ENCODE measurements at places on chromosomes 2 and 18.

GRCh38 chr2:19292007-19292406, 66.4 kb downstream of the OSR1 start:
- DNase-seq = no peak

DNA sequence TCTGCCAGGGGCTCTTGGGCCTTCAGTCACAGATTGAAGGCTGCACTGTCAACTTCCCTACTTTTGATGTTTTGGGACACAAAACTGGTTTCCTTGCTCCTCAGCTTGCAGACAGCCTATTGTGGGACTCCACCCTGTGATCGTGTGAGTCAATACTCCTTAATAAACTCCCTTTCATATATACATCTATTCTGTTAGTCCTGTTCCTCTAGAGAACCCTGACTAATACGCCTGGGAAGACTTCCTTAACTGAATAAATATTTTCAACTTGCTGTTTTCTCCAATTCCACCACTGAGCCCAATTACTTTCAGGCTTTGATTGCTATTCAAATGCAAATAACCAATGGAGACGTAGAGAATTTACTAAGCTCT, 61.4 kb upstream of the CCDC195 start:
- no peak for DNase-seq

- DNase-seq = no peak
Measured at GRCh38 chr2:27855476-27855875, 34.7 kb downstream of the RBKS start.

DNA sequence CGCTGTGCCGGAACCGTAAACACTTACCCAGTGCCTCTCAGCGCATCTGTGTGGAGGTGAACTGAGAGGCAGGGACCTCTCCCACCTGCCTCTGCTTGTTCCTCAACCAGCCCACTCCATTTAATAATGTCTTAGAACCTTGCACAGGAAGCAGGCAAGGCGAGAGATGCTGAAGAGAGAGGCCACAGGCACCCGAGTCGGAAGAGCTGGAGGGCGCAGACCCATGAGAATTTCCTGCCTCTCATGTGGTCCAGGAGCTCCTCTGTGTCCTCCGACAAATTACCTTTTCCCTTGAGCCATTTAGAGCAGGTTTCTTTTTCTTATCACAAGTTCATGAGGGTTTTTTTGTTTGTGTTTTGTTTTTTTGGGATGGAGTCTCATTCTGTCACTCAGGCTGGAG, 4.9 kb upstream of the RFX8 start:
- no peak for DNase-seq

- no peak for DNase-seq
Measured at GRCh38 chr2:106956416-106956815, 70.4 kb upstream of the ST6GAL2 start.

- no peak for DNase-seq
Measured at GRCh38 chr2:137287913-137288639, 522.7 kb downstream of the THSD7B start.

- DNase-seq = no peak
Measured at GRCh38 chr2:204944927-204945326, 399.7 kb downstream of the PARD3B start.

DNA sequence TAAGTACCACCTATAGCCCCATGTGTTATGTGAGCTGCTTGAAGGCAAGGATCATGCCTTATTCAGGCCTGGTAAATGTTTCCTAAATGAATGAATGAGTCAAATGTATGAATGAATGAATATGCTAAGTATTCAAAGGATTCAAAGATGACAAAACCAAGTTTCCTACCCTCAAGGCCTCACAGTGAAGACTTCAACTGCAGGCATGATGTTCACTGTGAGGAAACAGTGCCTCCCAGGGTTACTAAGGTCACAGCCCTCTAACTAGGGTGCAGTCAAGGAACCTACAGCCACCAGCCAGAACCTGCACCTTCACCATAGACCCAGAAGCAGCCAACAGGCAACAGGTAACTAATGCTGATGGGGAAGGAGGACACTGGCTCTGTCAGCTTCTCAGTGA, 69.3 kb downstream of the SUMO1 start:
- no peak for DNase-seq

DNA sequence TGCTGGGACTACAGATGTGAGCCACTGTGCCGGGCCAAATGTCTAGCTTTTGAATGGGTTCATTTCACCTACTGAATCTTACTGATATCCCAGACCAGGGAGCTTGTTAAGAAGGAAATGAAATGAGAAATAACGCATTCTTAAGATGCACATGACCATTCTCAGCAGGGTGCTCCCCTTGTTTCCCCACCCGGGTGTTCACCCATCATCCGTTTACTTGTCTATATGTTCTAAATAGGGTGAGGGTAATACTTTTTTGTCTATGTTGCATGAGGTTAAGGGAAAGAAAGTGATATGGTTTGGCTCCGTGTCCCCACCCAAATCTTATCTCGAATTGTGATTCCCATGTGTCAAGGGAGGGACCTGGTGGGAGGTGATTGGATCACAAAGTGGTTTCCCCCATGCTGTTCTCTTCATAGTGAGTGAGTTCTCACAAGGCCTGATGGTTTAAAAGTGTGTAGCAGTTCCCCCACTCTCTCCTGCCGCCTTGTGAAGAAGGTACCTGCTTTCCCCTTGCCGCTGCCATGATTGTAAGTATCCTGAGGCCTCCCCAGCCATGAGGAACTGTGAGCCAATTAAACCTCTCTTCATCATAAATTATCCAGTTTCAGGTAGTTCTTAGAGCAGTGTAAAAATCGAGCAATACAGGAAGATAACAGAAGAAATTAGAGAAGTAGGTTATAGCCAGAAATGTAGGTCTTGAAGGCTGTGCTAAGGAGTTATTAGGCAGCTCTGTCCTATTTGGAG, 129.1 kb downstream of the DDX1 start:
- DNase-seq = no peak

- no peak for DNase-seq
Measured at GRCh38 chr18:76212960-76213359, 282.1 kb downstream of the ZNF516 start.

DNA sequence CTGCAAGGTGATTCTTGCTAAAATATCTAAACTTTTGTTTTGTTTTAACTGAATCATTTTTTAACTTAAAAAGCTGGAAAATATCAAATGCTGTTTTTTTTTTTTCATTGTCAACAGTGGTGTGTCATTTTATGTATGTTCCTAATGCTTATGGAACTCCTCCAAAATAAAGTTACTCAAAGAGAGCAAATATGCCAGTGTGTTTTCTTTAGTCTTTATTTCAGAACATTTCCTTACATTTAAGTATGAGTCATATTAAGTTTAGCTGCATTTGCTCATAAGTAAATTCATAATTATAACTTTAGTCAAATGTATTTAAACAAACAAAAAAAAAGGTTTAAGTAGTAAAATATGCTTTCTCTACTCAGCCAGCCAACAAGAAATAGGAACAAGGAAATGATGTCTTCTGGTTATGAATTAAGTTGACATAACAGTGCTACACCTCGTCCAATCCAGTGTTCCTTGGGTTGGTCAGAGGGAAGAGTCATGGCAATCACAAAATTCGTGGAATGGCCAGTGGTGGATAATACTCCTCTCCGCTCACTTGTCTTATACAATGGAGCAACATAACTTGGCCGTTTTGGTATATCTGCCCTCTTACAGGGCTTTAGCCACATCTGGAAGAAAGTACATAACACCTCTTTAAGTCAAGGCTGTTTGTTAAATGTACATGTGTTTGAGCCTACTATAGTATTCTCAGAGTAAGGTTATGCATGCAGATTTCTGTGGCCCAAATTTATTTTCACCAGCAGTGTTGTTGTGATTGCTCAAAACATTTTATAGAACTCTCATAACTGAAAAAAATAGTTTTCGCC, 80.7 kb downstream of the SLC39A10 start:
- no peak for DNase-seq

GRCh38 chr2:3493615-3494007, 25.7 kb downstream of the ADI1 start:
- no peak for DNase-seq

DNA sequence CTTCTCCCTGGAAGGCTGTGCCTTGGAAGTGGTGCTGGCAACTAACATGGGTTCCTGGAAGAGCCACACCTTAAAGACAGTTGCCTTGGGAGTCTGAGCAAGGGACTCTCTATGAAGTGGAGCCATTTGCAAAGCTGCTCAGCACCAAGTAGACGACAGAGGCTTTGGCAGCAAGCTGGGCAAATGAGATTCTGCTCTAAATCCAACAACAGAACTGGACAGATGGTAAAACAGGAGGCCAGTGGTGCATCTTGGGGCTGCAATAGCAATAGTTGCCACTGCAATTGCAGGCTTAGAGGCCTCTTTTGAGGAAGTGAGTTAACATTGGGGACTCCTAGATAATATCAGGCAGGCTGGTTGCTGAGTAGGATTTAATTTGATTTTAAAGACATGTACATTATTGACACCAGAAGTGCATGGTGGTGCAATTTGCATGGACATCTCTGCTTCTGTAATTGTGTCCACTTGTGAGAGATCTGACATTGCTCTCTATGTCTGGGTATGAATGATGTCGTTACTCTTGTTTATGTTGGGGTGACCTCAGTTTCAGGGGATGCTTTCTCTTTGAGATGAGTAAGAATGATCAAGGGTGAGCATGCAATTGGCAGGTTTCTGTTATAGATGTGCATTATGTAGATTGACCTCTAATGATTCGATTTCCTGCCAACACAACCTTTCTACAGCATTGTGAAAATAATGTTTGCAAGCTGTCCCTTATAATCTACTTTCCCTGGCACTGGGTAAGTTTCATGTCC, 568.3 kb upstream of the MEX3C start:
- no peak for DNase-seq

DNA sequence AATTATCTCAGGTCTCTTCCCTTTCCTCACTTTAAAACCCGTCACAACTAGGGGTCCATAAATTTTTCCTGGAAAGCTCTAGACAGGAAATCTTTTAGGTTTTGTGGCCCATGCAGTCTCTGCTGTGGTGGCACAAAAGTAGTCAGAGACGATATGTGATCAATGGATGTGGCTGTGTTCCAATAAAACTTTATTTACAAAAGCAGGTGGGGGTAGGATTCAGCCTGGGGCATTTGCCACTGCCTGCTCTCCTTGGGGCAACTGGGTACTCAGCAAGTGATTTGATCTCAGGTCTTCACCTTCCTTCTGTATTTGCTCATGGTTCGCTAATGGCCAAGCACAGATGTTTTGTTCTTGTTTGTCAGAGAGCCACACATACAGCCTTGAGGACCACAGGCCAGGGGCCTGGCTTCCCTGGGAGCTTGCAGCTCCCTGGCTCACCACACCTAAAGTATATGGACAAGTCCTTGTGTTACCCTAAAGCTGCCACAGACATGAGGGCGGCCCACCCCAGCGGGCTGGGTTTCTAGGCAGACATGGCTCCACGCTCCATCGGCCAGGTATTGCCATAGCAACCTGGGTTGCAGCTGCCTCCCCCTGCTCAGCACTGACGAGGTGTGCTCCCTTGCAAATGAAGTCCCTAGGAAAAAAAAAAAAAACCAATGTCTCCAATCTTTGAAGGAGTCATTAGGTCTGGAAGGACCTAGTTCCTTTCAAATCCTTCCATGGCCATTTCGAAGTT, 89.7 kb upstream of the YWHAQ start:
- DNase-seq = no peak

DNA sequence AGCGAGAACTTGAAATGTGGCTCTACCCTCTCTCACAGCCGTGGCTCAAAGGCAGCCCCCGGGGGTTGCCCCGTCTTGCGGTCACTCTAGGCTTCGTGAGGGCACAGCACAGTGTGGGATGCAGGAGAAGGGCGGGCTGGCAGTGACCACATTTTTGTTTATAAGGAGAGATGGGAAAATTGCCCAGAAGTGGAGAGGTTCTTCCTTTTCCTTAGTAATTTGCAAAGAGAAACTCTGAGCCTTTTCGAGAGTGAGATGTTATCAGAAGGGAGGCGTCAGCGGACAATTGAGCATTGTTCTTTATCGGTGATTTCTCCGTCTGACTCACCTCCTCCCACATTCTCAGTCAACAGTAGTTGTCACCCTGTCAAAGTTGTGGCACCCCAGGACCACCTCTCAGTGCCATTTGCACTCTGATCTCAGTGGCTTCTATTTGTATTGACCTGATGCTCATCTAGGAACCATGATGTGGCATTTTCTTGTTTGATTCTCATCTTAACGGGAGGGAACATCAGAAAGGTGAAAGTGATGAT, 89.6 kb downstream of the ACAA2 start:
- peak; percentile 85 for DNase-seq

- DNase-seq = no peak
Measured at GRCh38 chr2:203694191-203694590, 12.2 kb upstream of the CD28 start.

GRCh38 chr2:189552991-189553404, 27.6 kb downstream of the SLC40A1 start:
- DNase-seq = no peak

DNA sequence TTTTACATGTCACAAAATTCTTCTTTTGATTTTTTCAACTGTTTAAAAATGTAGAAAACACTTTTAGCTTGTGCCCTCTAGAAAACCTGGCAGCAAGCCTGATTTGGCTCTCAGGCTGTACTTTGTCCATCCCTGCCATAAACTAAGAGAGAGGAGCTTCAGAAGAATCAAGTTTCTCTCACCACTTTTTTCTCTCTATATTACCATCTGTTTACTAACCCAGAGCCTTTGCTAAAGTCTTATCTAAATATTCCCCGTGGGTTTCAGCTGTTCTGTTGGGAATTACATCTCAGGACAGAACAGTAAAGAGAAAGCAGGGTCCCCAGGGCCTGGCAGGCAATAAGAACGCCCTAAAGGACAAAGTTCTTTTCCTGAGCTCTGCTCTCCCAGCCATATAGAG, 409.1 kb upstream of the CRIM1 start:
- DNase-seq = no peak

DNA sequence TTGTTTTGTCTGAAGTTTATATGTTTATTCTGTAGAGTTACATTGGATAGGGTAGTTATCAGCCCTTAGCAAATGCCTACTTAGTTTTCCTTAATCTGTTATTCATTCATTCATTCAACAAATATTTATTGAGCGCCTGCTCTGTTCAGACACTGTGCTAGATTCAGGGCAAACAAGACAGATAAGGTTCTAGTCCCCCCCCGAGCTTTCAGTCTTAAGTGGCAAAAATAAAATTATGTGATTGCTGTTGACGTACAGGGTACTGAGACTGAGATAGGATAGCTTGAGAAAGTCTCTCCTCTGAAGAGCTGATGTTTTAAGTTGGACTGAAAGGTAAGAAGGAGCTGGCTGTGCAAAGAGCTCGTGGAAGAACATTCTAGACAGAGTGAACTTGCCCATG, 58.7 kb downstream of the CRIM1 start:
- no peak for DNase-seq

DNA sequence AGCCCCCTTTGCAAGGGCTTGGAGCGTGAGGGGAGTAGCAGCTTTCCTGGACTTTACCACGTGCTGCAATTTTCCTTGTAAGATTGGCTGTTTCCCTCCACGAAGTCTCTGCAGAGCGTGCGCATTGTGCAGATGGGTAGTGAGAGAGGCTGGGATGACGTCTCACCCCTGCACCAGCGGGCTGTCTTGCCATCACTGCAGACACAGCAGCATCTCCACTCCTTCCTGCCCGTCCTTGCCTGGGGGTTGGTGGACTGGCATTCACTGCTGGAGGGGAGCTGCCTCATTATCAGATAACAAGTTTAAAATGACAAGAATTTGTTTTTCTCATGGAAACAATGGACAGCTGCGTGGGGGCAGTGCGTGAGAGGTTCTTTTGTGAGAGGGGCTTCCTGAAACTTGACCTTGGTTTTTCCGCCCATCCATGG, 45.3 kb upstream of the HS6ST1 start:
- no peak for DNase-seq
